ENCODE measurements at places on chromosomes 12 and 14.
A peak's percentile ranks its signal among the peaks of the same experiment; 100 is the strongest.

DNA sequence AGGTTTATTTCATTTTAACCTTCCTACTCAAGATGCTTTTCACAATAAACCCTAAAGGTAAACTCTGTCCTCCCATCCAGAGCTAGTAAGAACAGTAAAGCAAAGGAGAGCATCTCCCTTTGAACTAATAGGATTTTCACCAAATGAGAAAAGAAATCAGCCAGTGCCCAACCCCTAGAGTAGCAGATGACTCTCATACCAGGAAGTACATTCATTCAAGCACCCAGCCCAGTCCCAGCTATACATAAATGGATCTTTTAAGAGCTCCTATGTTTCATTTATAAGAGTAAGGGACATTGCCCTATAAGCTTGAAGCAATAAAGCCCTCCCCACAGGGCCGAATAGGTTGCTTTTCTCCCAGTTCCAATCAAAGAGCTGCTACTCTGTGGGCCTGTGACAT, 7.6 kb downstream of the BAZ2A start:
- no peak for DNase-seq

- DNase-seq, result no peak
Measured at GRCh38 chr12:13587721-13588390, 391.3 kb downstream of the EMP1 start.

- no peak for DNase-seq
Measured at GRCh38 chr12:45166056-45166455, 49.8 kb upstream of the ANO6 start.

DNA sequence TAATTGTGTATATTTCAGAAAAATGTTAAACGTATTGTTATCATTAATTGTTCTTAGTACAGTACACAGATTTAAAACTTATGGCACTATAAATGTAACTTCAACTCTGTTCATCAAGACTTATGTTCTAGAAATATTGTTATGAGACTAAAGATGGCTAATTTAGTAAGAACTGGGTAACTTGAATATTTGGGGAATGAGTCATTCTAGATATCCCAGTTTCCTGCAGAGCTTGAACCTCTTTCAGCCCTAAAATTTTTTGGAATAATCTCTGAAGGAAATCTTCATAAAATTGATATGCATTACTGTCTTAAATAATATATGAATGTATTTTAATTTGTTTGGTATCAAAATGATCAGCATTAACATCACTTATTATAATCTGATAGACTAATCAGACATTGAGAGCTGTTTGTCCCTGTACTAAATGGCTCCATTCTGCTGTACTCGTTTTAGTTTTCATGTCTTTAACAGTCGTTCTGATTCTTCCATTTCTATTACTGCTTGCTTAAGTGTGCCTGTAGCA, 87.1 kb downstream of the VEZT start:
- no peak for DNase-seq

DNA sequence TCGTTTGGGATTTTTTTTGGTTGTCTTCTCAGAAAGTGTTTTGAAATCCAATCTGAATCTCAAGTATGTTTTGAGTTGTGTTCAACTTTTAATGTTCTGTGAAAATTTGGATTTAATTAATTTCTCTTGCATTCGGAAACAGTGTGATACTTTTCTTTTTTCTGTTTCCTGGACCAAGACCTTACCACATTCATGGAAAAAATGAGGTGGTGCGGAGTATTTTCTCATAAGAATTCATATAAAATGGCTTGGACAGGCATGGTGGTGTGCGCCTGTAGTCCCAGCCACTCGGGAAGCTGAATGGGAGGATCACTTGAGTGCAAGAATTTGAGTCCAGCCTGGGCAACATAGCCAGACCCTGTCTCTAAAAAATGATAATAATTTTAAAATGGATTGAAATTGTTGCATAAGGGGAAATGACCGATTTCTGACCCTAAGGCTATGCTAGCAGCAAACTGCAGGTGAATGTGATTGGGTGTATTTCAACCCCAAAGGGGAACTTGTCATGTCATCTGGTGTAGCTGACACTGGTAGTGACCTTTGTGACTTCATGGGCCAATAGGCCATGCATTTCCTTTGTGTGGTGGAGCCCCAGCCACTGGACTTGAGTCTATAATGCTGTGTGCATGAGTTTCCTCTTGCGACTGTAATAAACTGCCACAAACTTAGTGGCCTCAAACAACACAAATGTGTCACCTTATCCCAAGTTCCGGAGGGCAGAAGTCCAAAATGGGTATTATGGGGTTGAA, 123.5 kb upstream of the RFLNA start:
- DNase-seq, result no peak

GRCh38 chr14:70181276-70181675, 7.5 kb downstream of the SLC8A3 start:
- no peak for DNase-seq

DNA sequence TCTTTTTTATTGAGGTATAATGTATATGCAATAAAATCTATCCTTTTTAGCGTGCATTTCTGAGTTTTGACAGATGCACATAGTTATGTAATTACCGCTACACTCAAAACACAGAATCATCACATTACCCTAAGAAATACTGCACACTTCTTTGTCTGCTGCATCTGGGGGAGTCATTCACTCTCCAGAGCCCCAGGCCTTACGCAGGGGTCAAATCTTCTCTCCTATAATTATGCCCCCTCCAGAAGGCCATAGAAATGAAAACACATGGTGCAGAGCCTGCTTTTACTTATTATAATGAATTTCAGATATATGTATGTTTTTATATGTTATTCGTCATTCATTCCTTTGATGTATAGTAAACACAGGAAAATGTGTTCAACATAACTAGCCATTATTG, 296.5 kb upstream of the TMEM132C start:
- DNase-seq, result no peak

GRCh38 chr14:70754991-70755390, 54.3 kb downstream of the MAP3K9 start:
- no peak for DNase-seq

- DNase-seq, result no peak
Measured at GRCh38 chr12:131860472-131861260, 32.5 kb downstream of the MMP17 start.

DNA sequence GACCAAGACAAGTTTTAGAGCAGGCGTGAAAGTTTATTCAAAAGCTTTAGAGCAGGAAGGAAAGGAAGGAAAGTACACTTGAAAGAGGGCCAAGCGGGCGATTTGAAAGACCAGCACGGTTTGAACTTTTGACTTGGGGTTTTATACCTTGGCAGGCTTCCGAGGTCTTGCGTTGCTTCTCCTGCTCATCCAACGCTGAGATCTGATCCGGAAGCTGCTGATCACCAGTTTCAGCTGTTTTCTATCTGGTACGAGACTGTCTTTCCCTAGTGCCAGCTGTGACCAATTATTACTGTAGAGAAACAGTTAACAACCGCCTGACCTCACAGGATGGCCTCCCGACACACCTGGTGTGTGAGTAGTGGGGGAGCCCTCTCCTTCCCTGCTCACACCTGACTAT, 20.6 kb upstream of the SNRPF start:
- DNase-seq, result no peak

DNA sequence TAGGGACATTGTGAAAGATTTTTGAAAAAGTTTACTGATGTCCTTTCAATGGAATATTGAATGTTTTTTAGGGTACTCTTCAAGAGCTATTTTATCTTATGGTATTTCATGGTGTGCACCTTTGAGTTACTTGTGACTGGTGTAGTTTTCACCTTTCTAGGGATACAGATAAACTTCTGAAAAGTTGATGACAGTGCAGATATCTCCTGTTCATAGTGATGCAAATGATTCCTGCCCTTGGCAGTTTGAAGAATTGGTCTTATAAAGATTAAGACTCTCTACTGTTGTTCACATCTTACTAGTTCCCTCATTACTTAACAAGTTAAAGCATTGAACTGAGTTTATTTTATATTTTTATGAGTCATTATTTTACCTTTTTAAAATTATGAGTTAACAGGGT, 408.9 kb downstream of the TRHDE start:
- no peak for DNase-seq

DNA sequence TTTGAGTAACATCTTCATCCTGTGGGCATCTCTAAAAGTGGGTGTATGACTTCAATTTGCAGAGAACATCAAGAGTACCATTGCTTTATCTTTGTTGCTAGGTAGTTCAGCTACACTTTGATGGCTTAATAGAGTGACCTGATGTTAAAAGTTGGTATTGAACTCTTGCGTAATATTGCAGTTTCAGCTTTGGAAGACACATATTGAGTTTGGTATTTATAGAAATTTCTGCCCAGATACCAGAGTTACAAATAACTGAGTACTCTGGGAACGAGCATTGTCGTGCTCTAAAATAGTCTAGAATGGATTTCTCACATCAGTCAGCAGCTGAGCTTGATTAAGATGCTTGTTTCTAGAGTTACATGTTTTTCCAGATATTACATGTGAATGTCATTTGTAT, 24.8 kb upstream of the AKAP5 start:
- no peak for DNase-seq

DNA sequence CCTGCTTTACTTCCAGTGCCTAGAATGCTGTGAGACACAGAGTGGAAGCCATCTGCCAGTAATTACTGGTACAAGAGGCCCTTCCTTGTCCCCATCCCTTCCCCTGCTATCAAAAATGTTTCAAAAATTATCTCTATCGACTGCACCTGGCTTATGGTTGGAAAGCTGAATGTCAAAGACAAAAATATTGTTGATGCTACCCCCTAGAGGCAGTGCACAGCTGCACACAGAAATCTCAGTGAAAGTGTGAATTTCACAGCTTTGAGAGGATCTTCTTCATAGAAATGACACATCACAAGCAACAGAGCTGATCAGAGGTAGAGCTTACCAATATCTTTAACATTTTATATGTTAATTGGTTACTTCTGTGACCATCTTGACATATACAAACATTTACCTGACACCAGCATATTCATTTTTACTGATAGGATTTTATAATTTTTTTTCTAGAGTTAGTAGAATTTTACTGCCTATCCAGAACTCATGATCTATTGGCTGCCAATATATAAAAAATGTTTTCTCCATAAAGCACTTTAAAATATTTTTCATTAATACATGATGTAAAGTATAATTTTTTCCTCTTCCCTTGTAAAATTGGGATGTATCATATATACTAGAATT, 138.0 kb downstream of the AACS start:
- DNase-seq, result no peak

DNA sequence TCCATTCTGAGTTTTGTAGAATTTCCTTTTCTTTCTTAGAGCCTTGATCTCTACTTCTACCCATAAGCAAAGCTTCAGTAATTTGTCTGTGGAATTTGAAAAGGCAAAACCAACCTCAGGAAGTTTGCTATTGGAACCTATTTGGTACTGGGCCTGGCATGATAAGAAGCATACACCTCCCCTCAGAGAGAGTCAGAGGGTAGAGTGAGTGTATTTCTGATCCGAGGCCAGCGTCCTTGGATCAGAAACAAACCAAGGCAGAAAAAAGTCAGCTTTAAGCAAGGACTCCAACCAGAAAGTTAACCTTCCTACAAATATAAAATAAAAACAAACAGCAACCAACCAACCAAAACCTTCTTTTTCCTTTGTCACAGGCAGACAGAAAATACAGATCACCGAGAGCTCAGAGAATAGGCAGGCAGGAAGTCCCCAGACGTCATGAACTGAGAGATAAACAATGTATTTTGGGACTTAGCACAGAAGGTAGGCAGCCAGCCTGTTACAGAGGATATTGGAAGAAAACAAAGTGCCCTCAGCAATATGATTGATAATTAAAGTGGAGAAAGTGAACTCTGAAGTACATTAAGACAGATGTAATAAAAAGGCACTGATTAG, 141.5 kb downstream of the NEDD1 start:
- DNase-seq, result no peak

DNA sequence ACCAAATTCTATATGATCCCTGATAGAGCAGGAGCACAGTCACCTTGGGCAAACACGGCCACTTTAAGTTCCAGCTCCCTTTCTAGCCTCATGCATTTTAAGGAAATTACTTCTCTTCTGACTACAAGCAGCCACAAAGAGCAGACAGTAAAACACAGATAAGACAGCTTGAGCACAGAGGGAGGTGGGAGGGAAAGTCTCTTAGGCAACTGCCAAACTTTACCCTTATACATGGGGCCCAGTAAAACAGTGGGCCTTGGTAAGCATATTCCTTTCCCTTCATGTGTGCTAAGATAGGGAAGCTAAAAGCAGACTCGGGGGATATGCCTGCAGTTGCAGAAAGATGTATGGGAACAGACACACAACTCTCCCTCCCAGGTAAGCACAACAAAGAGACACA, 235.9 kb downstream of the CPNE8 start:
- no peak for DNase-seq

- no peak for DNase-seq
Measured at GRCh38 chr14:92597906-92598905, 84.6 kb downstream of the RIN3 start.

DNA sequence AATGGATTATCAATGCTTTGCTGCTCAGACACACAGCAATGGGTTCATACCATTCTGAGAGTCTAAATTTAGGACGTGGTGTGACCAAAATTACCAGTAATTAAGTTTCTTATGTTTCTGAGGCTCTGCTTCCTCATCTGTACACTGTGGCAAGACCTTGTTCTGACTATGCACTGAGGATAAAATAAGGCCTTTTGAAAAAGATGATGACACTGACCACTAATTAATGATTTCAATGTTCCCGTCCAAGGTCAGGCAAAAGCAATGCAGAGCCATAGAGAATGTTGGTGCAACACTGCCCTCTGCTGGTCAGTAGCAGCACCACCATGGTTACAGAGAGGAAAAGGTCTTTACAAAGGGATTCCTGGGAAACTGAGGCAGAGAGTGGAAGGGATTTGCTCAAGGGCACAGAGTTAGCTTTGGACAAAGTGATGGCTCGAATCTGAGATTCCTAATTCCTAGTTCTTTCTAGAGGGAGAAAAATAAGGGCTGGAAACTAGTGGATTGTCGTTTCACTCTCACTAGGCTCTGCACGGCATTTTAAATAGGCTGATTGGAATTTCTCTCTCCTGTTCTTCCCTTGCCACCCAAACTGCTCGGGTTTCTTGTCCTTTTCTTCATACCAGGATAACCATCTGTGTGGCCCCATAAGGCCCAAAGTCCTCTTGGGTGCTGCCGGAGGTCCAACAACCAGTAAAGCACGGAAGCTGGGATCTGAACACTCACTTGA, 22.3 kb upstream of the P2RX7 start:
- peak; percentile 47 for DNase-seq

DNA sequence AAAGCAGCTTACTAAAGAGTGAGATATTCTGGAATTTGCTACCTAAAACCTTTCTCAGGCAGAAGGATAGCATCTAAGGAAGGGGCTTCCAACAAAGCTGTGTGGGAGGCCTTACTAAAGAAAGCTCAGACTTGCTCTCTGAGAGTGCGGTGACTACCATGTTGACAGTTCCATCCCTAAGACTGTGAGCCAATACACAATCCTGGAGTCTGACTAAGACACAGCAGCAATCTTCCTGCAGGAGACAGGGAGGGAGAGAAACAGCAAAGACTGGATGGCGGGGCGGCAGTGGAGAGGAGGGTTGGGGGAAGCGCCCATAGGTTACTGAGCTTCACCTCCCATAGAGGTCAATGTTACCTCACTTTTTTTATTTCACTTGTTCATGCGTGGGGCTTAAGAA, 70.9 kb downstream of the KITLG start:
- DNase-seq, result no peak

- DNase-seq, result no peak
Measured at GRCh38 chr14:96088911-96089310, 49.7 kb downstream of the C14orf132 start.

GRCh38 chr12:128025589-128026245, 241.3 kb upstream of the TMEM132C start:
- no peak for DNase-seq

Measured in activated naive CD4-positive, alpha-beta T cell (primary cell).